ENCODE measurements at places on chromosomes 7 and 10.

DNA sequence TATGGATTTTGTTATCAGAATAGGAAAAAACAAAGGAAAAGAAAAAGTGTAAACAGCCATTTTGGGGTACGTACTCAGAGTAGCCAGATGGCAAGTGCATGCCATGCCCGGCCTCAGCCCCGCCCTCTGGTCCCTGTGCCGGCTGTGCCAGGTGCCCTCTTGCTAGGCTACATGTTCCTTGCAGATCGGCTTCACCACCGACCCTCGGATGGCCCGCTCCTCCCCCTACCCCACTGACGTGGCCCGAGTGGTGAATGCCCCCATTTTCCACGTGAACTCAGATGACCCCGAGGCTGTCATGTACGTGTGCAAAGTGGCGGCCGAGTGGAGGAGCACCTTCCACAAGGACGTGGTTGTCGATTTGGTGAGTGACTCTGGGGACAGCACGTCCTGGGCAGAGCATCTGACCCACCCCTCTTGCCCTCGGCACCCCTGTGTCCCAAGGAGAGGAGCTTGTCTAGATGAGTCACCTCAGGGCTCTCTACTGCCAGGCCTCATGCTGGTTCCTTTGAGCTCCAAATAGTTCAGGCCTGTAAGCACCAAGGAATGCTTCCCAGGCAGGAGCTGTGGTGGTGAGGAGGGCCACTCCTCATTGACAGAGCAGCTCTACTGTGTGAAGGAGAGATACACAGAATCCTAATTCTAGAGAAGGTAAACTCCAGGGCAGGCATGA, 54.9 kb upstream of the ZMIZ2 start:
- DNase-seq: peak; percentile 67

DNA sequence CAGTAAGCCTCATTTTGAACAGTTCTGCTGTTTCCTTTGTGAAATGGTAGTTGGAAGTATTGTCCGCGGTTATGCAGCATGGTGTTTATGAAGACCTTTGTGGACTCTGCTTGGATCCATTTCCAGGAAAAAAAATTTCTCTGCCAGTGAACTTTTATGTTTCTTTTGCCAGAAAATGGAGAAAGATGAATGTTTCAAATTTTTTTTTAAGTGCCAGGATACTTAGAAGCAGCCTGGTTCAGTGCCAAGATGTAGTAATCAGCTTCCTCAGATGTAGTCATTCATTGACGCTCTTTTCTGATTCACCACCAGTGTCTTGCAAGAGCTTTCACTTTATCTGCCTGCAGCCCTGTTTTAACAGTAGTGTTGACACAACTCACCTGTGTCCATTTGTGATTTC, 258.2 kb downstream of the SDK1 start:
- DNase-seq: peak; percentile 70

DNA sequence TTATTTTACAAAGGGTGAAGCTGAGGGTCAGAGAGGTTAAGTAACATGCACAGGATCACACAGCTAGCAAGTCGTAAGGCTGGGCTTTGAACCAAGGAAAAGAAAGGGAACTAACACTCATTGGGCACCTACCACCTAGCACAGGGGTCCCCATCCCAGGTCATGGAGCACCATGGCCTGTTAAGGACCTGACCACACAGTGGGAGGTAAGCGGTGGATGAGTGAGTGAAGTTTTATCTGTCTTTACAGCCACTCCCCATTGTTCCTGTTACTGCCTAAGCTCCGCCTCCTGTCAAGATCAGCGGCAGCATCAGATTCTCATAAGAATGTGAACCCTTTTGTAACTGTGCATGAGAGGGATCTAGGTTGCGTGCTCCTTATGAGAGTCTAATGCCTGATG, 222.8 kb downstream of the RAB11FIP2 start:
- no peak for DNase-seq

- no peak for DNase-seq
Measured at GRCh38 chr7:151469281-151469680, 29.3 kb upstream of the CRYGN start.

DNA sequence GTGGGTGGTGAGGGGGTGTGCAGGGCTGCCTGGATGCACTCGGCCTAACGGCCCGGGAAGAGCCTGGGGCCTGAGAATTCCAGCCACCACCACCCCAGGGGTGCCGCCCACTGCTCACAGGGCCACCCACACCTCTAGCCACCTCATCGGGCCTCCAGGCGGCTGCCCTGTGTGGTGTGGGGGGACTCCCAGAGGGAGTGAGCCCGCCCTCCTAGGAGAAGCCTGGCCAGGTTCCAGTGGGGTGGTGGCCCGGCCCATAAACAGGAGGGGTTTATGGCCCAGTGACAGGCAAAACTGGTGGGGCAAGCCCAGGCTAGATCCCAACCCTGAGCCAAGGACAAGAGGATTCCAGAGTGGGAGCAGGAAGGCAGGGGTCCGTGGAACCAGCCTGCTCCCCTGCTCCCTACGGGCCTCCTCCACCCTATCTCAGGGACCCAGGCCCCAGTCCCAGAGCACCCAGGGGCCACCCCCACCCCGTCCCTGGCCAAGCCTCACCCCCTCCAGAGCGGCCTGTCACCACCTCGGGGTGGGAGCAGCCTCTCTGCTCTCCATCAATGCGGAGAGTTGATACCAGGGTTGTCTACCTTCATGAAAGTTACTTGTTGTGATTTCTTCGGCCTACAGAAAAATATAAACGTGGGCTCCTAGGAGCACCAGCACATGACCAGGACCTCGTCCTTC, 20.2 kb upstream of the PDGFA start:
- DNase-seq: peak; percentile 78

GRCh38 chr7:25894902-25895791, 256.9 kb upstream of the NFE2L3 start:
- DNase-seq: peak; percentile 35

- peak; percentile 96 for DNase-seq
Measured at GRCh38 chr7:135650831-135651573, 11.3 kb upstream of the STMP1 start.

- peak; percentile 24 for DNase-seq
Measured at GRCh38 chr7:50552921-50553320, 12.3 kb downstream of the DDC start.

DNA sequence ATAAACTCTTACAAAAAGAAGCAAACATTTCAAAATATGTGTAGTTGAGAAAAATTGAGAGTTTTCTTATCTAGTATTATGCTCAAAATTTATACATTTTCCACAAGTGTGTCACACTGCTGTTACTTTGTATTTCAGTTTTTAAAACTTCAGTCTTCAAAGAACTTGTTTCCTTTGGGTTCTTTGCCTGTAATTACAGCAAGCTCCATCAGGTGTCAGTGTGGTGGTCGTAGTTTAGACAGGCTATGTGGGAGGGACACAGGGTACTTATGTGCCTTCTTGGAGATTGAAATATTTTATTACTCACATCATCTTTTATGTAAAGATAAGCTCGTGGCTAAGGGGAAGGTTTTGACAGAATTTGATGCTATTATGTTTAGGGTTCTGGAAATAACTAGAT, 360.5 kb downstream of the FGFR2 start:
- no peak for DNase-seq

All from fibroblast of skin of right biceps (primary cell).